ENCODE measurements at places on chromosomes 1 and 21. TPM values are rescaled to one million over a fixed set of nuclear protein-coding genes. Genes with fewer than 3 reads are reported as not detected.

Gene CFHR1
- total RNA-seq: 0.44 TPM

Gene CENPF
- 0.98 TPM for total RNA-seq

Gene HMGCS2
- not detected for total RNA-seq

Gene CFAP74
- not detected for total RNA-seq

Gene CD48
- total RNA-seq: 0.37 TPM

Gene CRP
- total RNA-seq: 29.3 TPM

Gene AQP10
- 0.09 TPM for total RNA-seq

Gene AMY1A
- 1.7 TPM for total RNA-seq

Gene CORT
- total RNA-seq: 0.22 TPM

DNA sequence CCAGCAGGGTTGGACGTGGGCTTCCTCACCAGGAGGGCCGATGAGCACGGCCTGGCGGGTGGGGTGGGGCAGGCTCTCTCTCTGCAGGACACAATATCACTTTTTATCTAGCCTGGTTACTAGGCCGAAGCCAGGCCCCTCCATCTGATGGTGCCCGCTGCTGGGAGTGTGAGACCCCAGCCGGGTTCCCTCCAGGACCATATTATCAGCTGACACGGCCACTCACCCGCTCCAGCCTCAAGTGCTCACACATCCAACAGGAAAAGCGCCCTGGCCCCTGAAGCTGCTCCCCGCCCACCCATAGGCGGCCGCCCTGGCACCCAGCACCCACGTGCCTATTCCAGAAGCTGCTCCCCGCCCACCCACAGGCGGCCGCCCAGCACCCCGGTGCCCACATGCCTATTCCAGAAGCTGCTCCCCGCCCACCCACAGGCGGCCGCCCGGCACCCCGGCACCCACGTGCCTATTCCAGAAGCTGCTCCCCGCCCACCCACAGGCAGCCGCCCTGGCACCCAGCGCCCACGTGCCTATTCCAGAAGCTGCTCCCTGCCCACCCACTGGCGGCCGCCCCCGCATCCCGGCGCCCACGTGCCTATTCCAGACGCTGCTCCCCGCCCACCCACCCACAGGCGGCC, 5.0 kb downstream of the SLC19A1 start:
- DNase-seq: peak; percentile 71

- peak; percentile 94 for DNase-seq
Measured at GRCh38 chr1:37434292-37435225, 39.8 kb upstream of the ZC3H12A start.

DNA sequence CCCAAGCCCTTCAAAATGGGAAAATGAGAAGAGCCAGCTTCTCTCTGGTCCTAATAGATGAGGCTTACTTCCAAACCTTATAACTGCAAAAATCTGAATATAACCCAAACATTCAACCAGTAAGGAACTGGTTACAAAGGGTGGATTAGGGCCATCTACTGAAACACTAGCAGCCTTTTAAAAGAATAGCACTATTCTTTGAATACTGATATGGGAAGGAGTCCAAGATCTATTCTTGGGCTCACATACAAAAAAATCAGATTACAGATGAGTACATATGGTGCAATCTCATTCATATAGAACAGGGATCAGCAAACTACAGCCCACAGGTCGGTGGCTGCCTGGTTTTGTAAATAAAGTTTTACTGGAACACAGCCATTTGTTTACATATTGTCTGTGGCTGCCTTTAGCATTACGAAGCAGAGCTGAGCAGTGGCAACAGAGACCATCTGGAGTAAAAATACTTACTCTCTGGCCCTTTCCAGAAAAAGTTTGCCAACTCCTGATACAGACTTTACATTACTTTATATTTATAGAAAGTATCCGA, 167.7 kb downstream of the ZSCAN20 start:
- no peak for DNase-seq

GRCh38 chr1:229076195-229076594, 194.7 kb upstream of the RAB4A start:
- DNase-seq: no peak

DNA sequence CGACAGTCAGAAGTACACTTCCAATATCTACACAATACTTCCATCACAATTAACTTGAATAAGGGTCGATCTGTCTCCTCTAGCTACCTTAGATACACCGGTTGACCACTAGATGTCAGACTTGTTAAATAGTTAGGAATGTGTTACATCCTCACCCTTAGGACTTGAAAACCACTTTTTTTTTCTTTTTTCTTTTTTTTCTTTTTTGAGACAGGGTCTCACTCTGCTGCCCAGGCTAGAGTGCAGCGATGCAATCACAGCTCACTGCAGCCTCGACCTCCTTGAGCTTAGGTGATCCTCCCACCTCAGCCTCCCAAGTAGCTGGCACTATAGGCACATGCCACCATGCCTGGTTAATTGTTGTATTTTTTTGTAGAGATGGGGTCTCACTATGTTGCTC, 120.4 kb upstream of the GREM2 start:
- no peak for DNase-seq

DNA sequence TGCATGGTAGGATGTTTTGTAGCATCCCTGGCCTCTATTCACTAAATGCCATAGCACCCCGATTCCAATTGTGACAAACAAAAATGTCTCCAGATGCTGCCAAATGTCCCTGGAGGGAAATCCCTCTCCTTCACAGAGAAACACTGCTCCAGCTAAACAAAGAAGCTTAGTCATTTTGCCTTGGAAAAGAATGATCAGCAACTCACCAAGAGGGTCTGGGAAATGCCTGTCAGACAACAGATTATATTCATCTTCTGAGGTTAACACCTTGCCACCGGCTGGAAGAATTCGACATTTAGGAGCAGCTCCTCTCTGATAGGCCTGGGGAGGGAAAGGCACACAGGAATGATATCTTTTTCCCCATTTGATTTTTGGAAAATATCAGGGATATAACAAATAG, 84.4 kb downstream of the NIBAN1 start:
- DNase-seq: no peak

GRCh38 chr1:244350027-244350426, 101.7 kb downstream of the ADSS2 start:
- no peak for DNase-seq

DNA sequence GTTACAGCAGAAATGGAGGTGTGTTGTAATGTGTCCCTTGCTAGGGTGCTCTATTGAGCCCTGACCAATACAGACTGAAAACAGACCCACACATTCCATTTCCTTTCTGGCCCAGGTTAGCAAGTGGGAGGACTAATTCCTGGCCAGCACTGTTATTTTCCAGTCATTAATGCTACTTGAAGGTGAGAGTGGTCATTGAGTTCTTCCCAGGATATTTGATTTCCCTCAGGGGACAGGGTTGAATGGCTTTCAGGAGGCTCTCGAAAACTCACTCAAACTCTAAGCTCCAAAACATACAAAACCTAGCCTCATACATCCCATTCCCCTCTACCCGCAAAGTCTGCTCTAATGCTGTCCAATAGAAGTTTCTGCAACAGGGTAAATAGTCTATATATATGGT, 6.2 kb downstream of the LRRC52 start:
- no peak for DNase-seq

- no peak for DNase-seq
Measured at GRCh38 chr1:20250340-20250989, 40.2 kb upstream of the VWA5B1 start.

GRCh38 chr1:2215329-2215728, 12.8 kb upstream of the SKI start:
- DNase-seq: no peak

- no peak for DNase-seq
Measured at GRCh38 chr1:223186800-223187199, 43.8 kb upstream of the TLR5 start.

- DNase-seq: no peak
Measured at GRCh38 chr1:178962853-178963711, 62.6 kb upstream of the FAM20B start.

- DNase-seq: no peak
Measured at GRCh38 chr1:8217011-8217711, 100.8 kb upstream of the SLC45A1 start.

DNA sequence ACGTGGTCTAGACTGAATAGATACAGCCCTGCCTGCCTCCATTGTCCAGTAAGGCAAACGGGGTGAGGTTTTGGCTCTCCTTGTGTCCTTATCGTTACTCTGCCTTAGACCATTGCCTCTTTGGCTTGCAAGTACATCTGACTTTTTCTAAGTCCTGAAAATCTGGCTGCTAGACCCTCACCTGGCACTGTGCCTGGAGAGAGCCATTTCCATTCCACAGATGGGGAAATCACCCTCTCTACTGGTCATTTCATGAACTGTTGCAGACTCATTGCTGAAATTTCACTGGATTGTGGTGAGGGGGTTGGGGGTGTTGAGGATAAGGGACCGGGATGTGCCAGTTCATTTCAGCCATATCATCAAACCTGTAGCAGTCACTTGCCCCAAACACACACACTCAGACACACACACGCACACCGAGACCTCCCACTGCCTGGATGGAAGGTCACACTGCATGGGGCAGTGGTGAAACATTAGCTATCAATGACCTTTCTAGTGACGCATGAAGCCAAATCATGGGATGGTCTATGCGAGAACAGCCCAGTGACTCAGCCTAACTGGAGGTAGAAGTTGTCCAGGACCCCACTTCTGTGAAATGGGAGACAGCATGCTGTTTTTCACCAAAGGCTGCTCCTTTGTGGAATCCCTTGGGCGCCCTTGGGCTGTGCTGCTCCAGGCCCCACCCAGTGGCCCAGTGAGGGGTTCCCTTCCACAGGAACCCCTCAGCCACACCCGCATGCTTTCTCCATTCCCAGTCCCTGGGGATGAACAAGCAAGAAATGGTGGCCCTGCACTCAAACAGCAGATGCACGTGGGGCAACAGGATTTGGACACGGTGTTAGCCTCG, 34.9 kb upstream of the VASH2 start:
- DNase-seq: no peak

DNA sequence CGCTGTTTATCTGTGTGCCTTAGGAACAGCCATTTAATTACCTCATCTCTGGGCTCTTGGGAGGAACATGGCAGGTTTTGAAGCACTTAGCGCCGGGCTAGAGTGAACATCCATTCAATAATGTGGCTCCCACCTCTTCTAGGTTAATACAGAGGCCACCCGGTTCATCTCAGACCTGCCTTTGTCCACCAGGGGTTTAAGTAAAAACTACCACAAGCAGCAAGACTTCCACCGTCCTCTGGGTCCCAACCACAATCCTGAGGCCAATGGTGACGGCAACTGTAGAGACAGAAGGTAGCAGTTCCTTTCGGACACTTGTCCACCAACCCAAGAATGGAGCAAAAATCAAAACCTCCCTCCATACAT, 924 bp upstream of the DDOST start:
- no peak for DNase-seq

GRCh38 chr1:29390491-29391361, 154.4 kb downstream of the PTPRU start:
- DNase-seq: no peak

- no peak for DNase-seq
Measured at GRCh38 chr1:46800742-46801141, 1.9 kb downstream of the CYP4B1 start.

GRCh38 chr1:50517488-50517887, 94.2 kb upstream of the DMRTA2 start:
- DNase-seq: no peak

GRCh38 chr1:197890936-197891335, 11.5 kb upstream of the C1orf53 start:
- DNase-seq: no peak

GRCh38 chr1:51956528-51957509, 33.7 kb downstream of the RAB3B start:
- DNase-seq: no peak

GRCh38 chr1:34693081-34693480, 61.8 kb upstream of the GJB5 start:
- DNase-seq: no peak

DNA sequence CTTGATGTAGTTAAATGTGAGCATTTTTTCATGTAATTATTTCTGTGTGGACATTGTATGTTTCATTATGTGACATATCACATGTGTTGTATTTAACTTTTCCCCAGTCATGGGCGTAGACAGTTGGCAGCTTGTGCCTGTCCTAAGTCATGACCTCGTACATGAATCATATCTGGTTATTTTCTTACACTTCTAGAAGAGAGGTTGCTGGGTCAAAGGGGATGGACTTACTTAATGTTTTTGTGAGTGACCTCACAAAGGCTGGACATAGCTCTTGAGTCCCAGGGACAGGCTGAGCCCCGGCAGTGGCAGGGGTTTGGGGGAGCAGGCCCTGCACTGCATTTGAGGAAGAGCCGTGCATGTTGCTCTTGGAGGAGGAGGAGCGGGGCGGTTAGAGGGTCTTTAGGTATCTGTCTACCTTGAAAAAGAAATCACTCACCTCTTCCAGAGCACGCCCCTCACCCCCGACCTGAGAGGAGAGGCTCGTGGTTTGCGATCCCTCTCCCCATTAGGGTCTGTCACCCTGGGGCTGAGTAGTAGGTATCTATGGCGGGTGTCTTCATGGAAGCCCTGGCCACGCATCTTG, 16.4 kb downstream of the IFNGR2 start:
- no peak for DNase-seq

Measured in pancreas (tissue), 10 donors.